Fibroblast of skin of abdomen (primary cell): ENCODE measurements at places on chromosomes 11 and 22.

- no peak for DNase-seq
These were observed 1.0 kb upstream of the CHRM1 start for GRCh38 chr11:62922189-62922589.

- peak; percentile 67 for DNase-seq
These were observed 24.2 kb downstream of the TSKU start for GRCh38 chr11:76807206-76807875.

- no peak for DNase-seq
These were observed 6.8 kb downstream of the EED start for GRCh38 chr11:86251345-86251744.

DNA sequence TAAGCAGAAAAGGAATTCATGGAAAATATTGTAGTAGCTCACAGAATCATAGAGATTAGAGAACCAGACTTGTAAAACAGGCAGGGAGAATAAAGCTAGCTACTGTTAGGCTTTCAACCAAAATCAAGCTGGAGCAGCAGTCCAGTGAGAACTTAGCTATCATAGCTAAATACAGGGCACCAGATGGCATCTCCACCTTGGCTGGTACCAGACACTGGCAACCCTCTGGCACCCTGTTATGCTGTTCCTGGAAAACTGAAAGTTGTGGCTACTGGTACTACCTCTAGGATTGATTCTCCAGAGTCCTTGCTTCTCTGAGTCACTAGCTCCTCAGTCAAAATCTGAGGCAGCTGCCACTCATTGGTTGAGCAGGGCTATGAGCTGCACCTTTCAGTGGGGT is 6.0 kb upstream of the DRD2 start:
- DNase-seq = no peak

DNA sequence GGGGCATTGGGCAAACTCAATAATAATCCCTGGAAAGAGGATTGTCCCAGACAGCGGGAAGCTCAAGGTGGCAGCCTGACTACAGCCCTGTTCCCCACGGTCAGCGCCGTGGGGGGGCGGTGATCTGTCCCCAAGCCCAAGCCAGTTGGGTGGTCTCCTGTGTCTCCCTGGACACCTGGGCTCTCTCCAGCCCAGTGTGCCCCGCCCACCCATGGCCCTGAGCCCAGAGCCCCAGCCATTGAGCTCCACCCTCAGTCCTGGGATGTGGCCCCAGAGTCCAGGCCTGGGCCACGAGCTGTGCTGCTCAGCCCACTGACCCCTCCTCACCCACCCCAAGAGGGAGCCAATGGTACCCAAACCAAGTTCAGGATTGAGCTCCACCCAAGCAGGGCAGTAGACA is 27.9 kb upstream of the PDE2A start:
- no peak for DNase-seq

DNA sequence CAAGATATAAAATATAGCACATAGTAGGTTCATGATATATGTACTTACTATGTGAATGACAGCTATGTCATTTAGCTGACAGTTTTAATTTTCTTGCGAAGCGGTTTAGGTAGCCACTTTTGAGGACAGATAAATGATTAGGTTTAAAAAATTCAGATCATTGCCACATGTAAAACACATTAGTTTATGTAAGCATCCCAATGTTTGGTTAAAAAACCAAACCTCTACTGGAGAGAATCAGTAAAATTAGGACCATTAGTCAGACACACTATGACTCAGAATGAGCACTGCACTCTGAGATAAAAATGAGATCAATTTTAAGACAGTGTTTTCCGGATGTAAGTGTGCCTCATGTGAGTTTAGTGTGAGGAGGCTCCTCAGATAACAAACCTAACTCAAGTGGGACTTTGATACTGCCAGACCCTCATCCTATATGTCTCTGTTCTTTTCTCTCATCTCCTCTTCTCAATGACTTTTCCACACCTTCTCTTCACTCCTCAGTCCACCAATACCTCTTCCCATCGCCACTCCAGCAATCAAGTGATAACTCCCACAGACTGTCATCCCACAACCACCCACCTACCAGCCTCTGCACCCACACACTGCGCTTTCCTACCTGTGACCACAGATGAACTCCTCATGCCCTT is 6.8 kb upstream of the OR2AT4 start:
- DNase-seq = peak; percentile 49
